Skin of body (tissue), 3 donors: ENCODE measurements at places on chromosomes 3 and 15. TPM values are rescaled to one million over a fixed set of nuclear protein-coding genes. Genes with fewer than 3 reads are reported as not detected.

DNA sequence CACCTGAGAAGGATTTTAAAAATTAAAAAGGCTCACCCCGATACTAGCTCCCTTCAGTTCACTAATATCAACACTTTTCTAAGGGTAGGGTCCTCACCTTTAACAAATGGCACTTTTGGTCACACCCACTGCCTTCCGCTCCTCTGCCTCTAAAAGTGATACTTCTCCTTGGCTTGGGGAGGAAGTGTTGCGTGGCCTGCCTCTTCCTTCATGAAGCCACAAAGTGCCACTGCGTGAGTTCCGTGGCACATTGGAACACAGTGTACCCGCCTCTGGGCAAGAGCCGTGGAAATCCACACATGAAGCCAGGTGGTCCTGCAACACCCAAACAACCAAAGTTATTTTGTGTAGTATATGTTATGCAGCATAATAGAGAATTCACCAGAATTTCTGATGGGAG lies 3.9 kb downstream of the B4GALT4 start:
- DNase-seq = no peak

DNA sequence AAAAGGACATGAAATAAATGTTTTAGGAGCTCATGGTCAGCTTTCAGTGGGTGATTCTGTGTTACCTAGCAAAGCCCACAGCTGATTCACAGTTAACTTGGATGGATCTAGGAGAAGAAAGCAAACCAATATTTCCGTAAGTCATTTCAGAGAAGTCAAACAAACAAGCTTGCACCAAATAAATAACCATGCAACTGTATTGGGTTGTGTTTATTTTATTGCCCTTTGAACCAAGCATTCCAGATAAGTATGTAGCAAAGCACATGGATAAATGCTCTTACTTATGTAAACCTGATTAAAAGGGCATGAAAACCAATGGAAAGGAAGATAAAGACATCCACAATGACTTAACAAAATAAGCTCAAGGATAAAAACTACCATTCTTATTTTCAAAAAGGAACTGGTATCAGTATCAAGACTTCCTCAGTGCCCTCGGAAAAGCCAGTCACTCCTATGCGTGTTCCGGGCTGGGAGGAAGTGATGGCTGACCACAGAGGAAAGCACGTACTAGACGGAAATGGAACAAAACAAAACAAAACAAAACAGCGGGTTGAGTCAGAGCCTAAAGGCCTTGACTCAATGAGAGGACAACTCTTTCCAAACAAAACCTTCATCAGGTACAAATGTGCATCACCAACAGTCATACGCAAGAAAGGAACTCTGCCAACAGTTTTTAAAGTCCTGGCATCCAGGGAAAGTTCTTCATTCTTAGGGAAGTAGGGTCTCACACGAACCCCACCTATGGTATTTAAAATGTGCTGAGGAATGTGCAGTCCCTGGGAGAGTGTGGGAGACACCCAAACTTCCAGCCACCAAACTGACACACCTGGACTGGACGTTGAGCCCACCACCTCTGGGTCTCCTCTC lies 103.3 kb downstream of the SNRK start:
- DNase-seq = peak; percentile 36

- no peak for DNase-seq
These were observed 92.9 kb upstream of the FGF7 start for GRCh38 chr15:49330166-49330565.

DNA sequence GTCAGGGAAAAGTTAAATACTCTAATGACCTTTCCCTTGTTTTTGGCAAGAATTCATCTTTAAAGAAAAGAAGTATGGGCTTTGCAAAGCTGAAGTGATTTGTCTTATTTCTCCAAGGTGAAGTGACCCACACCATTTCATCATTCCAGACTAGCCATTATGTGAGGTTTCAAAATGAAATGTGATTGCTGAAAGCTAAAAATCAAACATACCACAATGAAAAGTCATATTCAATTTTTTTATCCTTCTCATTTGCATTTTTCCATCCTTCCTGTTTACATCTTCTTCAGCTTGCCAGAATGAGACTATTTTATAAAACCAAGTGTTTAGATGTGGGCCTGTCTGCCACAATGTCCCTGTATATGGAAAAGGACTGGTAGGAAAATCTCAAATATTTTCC lies 142.3 kb upstream of the STRIT1 start:
- DNase-seq = no peak

GRCh38 chr3:186277268-186277909 lies 84.6 kb downstream of the DGKG start:
- DNase-seq = peak; percentile 56

DNA sequence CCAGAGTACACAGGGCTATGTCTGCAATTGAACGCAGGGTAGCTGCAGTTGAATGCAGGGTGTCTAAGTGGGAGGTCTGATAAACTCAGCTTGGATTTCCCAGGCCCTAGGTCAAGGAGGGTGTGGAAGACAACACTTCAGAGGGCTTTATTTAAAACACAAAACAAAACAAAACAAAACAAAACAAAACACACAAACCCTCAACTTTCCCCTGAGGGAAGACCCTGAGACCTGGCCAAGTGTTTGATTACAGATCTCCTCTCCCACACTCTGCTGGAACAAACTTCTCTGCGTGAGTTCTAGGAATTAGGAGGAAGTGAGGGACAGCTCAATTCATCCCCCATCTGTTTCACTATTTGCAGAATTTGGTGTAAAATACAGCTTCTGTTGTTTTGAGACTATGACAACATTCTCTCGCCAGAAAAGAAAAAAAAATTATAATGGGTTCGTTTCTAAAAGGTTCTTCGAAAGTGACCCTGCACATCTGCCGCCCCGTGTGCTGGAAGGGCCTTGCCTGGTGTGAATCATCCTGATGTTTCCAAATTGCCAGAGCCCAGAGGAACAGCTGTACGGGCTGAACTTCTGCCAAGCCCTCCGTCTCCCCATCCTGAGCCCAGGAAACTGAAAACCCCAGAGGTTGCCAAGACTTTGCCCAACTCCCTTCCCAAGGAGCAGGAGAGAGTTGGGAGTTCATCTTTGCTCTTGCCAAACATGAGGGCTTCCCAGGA lies 73.3 kb upstream of the RAD18 start:
- peak; percentile 82 for DNase-seq

DNA sequence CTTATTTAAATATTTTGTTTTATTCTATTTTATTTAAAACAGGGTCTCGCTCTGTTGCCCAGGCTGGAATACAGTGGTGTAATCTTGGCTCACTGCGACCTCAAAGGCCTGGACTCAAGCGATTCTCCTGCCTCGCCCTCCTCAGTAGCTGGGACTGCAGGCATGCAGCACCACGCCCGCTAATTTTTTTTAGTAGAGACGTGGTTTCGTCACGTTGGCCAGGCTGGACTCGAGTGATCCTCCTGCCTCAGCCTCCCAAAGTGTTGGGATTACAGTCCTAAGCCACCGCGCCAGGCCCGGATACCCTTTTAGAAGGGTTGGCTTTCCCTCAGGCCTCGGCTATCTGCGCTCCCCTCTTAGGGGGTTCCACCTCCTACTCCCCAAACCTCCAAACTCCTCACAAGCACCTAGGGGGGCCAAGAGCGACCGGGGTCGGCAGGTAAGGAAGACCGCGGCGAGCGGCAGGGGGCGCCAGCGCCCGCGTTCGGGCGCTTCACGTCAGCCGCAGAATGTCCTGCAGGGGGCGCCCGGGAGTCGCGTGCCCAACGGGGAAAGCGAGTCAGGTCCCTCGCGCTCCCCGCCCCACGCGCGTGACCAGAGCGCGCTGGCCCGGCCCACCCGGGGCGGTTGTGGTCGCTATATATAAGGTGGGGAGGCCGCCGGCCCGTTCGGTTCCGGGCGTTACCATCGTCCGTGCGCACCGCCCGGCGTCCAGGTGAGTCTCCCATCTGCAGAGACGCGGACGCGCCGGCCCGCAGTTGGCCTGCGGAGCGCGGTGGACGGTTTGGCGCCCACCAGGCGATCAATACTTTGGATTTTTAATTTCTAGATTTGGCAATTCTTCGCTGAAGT lies 51.8 kb upstream of the GATM start:
- DNase-seq = no peak

DNA sequence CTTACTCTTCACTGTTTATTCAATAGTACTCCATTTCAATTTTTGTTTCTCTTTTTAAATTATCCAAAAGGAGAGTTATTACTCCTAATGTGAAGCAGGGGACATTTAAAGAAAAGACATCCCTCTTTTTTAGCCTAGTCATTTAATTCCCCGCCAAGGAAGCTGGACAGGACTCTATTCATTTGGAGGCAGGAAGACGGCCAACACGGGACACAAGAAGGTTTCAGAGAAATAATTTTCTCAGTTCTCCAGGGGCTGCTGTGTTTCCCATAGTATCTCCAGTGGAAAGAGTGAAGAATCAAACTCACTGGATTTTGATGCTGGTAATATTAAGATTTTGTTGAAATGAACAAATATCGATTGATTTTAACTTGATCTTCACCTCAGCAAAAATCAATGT lies 833.7 kb downstream of the ROBO2 start:
- no peak for DNase-seq

- no peak for DNase-seq
These were observed 362.9 kb upstream of the RBMS3 start for GRCh38 chr3:28917895-28918475.

- peak; percentile 59 for DNase-seq
These were observed 23.8 kb downstream of the RLBP1 start for GRCh38 chr15:89197503-89197971.

- DNase-seq = no peak
These were observed 1.7 kb upstream of the MAN2A2 start for GRCh38 chr15:90901175-90902039.

DNA sequence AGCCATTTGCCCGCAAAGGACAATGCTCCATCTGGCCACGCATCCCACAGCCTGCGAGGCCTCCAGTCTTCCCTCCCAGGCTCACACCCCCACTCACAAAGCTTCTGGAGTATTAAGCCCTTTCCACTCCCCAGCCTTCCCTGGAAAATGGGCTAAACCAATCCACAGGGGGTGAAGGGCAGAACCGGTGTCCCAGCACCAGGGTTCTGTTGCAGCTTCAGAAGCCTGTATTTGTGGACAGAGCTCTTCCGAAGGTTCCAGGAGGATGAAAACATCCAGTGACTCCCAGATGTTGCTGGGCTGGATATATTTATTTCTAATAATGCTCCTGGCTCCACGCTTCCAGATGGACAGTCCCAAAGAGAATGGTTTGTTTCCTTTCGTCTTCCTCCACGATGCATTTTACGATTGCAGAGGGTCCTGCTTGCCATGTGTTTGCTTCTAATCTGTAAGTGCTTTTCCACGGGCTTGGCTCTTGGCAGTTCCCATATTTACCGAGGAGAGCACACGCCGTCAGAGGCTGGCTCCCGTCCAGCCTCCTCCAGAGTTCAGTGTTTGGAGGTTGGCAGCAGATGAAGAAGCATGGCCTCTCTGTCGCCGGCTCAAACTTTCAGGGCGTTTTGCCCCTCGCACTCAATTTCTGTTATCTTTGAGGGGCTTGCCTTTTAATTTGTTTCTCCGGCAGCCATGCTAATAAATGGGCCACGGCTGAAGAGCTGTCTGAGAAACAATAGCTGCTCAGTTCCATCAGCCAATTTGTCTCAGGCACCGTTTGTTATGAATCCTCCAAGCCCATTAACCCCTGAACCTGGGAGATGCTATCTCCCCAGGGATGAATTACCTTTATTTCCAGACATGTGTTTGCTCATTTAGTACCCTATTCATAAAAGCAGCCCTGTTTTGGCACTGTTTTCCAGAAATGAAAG lies 367.9 kb upstream of the PROK2 start:
- peak; percentile 96 for DNase-seq

GRCh38 chr15:71291723-71292122 lies 176.5 kb downstream of the THSD4 start:
- DNase-seq = no peak

GRCh38 chr15:52788099-52788986 lies 1.8 kb downstream of the ONECUT1 start:
- DNase-seq = no peak

GRCh38 chr3:49165771-49166751 lies at the start of gene CCDC71:
TSS of gene CCDC71 (minus strand) at chr3:49166331. CDS start at chr3:49164208, 2,123 bp downstream.
- peak; percentile 39 for DNase-seq

- no peak for DNase-seq
These were observed 68.7 kb upstream of the PLXNA1 start for GRCh38 chr3:126914226-126914625.

GRCh38 chr3:148531836-148532235 lies 165.9 kb upstream of the AGTR1 start:
- no peak for DNase-seq

DNA sequence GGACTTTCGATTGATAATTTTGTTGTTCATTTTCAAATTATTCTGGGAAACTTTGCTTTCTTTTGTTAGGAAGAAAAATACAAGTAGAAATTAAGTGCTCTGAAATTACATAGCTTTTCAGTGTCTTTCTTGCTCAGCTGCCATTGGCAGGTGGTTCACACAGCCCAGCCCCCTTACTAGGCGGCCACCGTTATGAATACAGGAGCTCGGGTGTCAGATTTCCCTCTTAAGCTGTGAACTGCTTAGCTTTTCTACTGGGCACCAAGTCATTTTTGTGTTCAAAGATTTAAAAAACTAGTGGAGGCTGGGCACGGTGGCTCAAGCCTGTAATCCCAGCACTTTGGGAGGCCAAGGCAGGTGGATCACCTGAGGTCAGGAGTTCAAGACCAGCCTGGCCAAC lies 55.2 kb downstream of the HMG20A start:
- DNase-seq = peak; percentile 12

DNA sequence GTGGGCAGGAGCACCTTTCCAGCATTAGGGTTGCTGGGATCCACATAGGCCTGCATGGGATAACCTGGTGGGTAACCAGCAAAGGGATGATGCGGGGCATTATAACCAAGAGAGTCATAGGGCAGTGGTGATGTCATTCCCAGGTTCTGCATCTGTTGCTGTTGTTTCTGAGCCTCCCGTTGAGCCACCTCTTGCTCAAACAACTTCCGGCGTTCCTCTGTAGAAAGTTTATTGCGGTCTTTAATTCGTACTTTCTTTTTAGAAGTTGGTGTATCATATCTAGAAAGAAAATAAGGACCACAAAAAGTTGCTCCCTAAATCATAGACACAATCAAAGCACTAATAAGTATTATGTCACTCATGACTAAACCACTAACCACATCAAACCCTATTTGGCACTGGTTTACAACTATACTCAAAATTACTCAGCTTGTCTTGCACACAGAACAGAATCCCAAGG lies 77.8 kb downstream of the NBEAL2 start:
- no peak for DNase-seq

DNA sequence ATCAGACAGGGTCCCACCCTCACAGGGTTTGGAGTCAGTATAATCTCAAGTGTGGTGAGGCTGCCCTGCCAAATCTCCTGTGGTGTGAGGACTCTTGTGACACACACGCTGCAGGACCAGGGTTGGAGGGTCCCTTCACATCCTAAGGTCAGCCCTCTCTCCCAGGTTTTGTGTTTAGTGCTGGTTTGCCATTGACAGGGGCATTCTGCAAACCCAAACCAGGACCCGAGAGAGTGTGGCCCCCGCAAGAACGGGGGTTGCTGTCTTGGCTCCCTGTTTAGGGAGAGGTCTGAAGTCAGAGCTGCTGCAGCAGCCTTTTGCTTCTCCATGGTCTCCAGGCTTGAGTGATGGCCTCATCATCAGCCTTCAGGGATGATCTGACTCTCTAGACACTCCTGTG lies 14.7 kb downstream of the FAM107A start:
- DNase-seq = no peak

GRCh38 chr3:4067893-4068292 lies 235.3 kb upstream of the SETMAR start:
- DNase-seq = peak; percentile 3

GRCh38 chr3:14907043-14907966 lies 40.1 kb upstream of the NR2C2 start:
- no peak for DNase-seq

The B3GALNT1 gene
- total RNA-seq = 19.2 TPM

The CD200R1 gene
- total RNA-seq = 6.3 TPM

The AHSG gene
- not detected for total RNA-seq

The DLL4 gene
- total RNA-seq = 7.6 TPM

The ZNF385D gene
- total RNA-seq = 16.2 TPM

The CCR2 gene
- 2.9 TPM for total RNA-seq

The KLHL40 gene
- 13.4 TPM for total RNA-seq

The C3orf22 gene
- total RNA-seq = not detected

The DNASE1L3 gene
- total RNA-seq = 4.1 TPM

The WDR72 gene
- 0.69 TPM for total RNA-seq
